Uterus (tissue), 4 donors: ENCODE measurements at places on chromosomes 2 and 18.

DNA sequence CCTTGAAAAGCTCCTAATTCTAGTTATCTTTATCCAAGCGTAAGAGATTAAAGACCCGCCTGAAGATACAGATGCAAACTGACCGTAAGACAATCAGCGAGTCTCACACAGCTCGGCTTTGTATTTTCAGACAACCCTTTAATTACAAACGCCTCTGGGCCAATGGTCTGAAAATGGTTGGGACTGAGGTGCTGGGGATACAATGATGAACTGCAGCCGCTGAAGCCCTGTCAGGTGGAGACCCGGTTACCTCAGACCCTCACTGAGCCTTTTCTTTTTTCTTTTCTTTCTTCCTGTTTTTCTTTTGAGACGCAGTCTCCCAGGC, 715 bp upstream of the CFAP36 start:
- DNase-seq: no peak

DNA sequence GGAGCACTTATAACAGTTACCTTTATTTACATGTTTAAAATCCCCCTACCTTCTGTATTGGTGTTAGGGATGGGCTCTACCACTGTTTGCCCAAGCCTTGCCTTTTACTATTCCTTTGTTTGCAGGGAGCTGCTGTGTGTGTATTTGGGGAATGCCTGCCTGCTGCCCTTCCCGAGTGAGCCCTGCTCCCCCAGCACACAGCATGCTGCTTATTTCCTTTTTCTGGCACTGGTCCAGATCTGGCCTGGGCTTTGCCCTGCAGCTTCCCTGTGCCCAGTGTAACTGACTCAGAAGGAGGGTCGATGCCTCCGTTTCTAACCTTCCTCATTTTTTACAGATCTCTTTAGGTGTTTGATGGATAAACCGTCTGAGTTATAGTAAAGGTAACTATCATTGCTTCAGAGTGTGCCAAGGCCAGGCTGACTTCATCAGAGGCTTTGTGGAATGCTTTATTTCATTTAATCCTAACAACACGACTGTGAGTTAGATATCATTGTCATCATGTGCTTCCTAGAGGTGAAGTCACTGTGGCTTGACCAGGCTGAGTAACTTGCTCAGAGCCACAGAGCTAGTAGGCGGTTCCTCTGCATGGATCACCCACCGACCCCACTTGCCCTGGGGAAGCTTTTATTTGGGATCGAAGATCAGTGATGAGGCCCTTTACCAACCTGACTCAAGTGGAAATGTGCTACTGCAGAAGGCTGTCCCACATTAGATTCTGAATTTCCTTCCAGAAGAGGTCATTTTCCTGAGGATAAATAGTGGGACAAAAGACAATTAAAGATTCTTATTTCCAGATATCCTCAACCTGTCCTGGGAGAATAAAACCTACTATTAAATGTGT, 238.8 kb downstream of the ZNF407 start:
- DNase-seq: no peak

DNA sequence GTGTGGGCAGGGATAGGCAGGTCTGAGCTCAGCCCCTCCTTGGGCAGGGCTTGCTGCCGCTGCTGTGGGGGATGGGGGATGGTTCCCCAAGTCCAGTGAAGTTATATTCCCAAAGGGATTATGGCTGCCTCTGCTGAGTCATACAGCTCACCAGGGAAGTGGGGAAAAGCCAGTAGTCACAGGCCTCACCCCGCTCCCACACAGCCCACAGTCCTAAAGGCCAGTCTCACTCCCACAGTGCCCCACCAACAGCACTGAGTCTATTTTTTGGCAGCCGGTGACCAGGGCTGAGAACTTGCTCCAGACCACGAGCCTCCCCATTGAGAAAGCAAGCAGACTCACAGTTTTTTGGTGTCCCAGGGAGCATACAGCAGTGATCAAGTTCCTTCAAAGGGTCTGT, 173.3 kb downstream of the OSR1 start:
- DNase-seq: no peak

DNA sequence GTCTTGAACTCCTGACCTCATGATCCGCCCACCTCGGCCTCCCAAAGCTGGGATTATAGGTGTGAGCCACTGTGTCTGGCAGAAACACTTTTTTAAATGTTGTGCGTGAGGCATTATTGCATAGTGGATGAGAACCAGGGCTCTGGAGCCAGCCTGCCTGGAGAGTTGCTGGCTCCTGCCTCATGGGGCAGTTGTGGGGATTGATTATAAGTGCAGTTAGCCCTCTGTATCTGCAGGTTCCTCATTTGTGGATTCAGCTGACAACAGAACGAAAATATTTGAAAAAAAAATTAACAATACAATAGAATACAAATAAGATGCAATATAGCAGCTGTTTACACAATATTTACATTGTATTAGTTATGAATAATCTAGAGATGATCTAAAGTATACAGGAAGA, 129.4 kb upstream of the EML6 start:
- no peak for DNase-seq

GRCh38 chr18:7941533-7941932, 374.4 kb downstream of the PTPRM start:
- DNase-seq: no peak

GRCh38 chr2:11530864-11531465, 2.9 kb upstream of the GREB1 start:
- no peak for DNase-seq

DNA sequence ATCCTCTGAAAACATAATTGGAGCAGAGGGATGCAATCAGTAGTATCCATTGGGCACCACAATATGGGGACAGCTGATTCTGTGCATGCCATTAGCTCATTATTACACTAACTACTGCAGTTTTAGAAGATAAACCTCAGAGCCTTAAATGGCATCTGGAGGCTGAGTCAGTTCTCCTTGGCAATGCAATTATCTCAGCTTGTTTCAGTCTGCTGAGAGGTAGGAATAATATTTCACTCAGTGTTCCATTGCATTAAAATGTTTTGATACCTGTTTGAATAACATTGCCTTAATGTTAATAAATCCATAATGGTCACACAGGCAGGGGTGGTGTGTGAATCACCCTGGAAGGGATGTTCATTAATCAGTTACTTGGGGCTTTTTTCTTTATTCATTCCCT, 309.6 kb downstream of the LRRTM1 start:
- DNase-seq: no peak

DNA sequence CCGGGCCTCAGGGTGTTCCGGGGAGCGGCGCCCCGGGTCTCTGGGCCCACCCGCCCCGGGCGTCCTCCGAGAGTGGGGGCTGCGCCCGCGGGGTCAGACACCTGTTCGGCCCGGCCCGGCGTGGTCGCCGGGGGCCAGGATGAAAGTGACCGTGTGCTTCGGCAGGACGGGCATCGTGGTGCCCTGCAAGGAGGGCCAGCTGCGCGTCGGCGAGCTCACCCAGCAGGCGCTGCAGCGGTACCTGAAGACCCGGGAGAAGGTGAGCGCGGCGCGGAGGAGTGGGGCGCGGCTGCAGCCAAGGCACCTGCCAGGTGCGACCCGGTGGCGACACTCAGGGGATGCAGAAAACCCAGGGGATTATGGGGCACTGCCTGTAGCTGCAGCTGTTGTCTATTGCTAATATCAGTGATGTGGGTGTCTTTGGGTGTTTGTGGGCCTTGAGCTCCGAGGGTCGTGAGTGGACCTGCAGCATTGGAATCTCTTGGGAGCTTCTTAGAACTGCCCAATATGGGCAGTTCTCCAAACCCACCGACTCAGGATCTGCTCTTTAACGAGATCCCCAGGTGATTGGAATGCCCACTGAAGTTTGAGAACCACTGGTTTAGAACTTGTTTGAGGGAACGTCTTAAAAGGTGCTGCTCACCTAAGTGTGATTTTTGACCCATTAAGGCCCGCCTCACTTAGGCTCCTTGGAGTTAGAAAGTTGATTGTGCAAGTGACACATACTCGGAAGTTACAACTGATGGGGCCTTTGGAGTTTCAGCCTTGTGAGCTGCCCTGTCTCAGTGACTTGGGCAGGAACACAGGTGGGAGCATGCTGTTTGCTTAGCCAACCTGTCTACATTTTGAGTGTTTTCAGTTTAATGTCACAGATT, 823 bp downstream of the PARD3B start:
- no peak for DNase-seq

DNA sequence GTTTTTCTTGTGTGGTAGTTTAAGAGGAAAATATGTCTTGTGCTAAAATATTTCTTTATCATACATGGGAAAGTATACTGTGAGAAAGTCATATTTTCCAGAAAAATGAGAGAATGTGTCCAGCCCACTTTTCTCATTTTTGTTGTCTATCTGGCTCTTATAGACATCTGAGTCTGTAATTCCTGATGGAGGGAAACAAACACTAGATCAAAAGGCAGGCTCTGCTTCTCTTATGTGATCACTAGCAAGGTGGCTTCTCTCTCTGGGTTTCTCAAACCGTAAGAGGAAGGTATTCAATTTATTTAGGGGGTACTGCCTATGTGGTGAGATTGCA, 40.0 kb upstream of the PEX13 start:
- DNase-seq: no peak

DNA sequence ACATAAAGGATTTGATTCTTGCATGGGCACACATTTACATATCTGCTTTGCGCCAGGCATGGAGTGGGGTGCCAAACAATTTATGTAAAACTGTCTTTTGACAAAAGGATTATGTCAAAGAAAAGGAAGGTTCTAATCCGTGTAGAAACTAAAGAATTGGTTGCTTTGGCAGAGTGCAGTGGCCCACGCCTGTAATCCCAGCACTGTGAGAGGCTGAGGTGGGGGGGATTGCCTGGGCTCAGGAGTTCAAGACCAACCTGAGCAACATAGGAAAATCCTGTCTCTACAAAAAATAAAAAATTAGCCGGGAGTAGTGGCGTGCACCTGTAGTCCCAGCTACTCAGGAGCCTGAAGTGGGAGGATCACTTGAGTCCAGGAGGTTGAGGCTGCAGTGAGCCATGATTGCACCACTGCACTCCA, 1.1 kb upstream of the MTERF4 start:
- no peak for DNase-seq

GRCh38 chr18:3297025-3297984, 35.4 kb downstream of the MYL12B start:
- peak; percentile 73 for DNase-seq

DNA sequence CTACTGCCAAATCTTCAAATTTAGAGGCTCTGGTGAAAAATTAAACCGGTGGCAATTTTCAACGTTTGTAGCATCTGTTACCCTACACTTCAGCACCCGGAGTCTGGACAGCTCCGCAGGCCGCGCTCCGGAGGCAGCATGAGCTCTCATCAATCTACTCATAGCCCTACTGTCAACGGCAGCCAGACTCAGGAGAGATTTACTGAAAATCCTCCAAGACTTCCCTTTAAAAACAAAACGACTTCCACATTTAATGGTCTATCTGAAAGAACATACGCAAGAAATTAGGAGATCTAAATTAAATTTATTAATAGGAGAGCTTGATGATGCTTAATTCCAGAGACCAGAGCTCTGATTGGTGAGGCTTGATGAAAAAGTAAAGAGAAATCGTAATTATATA, 970 bp upstream of the ADCYAP1 start:
- DNase-seq: no peak

GRCh38 chr18:49044898-49045297, 94.1 kb upstream of the SMAD7 start:
- DNase-seq: no peak

- DNase-seq: no peak
Measured at GRCh38 chr2:134399096-134399495, 145.2 kb downstream of the MGAT5 start.

- DNase-seq: no peak
Measured at GRCh38 chr2:69805887-69806286, 23.6 kb upstream of the GMCL1 start.

DNA sequence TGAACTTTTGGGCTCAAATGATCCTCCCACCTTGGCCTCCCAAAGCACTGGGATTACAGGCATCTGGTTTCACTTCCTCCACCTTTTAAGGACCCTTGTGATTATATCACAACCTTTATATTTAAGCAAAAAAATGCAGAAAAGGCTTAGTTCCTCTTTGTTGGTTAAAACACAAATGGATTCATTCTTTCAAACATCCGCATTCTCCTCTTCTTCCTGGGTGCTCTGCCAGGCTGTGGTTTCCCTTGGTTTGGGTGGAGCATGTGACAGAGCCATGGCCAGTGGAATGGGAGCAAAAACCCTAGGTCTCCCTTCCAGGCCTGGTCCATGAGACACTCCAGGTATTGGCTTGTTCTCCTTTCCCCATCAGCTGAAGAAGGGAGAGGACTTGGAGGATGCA, 9.9 kb upstream of the SLC66A3 start:
- no peak for DNase-seq

DNA sequence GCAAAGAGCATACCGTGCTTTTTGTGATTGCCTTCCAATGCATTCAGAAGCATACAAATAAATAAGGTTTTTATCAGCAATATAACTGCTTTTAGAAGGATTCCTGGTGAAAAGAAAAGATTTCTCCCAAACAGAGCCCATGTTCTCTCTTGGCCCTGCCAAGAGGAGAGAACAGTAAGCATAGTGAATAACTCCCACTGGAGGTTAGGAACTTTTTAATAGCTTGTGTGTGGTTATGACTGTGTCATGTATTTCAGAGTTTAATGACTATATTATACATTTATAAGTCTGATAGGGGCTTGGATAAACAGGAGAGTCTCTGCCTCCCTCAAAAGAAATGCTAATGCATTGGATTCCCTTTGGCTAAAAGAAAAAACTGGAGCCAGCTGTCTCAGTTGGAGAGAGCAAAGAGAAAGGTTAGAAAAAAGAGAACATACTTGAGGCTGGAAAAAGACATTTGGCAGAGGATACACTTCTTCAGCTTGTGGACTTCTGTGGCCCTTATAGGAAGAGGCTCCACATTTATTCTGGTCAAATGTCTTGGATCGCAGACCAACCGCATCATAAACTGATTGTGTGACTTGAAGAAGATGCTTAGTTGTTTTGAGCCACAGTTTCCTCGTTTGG, 63.0 kb upstream of the SPRED2 start:
- no peak for DNase-seq

GRCh38 chr2:9398881-9399780, 24.2 kb downstream of the ITGB1BP1 start:
- peak; percentile 71 for DNase-seq

DNA sequence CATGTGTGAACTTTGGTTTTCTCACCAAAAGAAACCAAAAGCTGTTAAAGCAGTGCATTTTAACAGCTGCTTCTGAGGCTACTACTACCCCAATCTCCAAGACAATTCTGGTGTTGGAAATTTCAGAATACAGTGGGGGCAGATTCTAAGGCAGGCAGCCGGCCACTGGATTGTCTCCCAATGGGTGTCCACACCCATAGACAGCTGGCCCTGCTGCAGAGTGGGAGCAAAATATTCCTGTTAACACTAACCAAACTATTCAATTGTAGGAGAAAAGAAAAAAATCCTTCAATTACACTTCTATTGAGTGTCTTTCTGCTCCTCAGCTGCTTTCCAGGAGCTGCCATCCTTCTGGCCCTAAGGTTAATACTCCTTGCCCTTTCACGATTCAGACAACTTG, 223.7 kb downstream of the ALK start:
- no peak for DNase-seq

- DNase-seq: no peak
Measured at GRCh38 chr2:207289295-207290018, 123.7 kb upstream of the KLF7 start.

DNA sequence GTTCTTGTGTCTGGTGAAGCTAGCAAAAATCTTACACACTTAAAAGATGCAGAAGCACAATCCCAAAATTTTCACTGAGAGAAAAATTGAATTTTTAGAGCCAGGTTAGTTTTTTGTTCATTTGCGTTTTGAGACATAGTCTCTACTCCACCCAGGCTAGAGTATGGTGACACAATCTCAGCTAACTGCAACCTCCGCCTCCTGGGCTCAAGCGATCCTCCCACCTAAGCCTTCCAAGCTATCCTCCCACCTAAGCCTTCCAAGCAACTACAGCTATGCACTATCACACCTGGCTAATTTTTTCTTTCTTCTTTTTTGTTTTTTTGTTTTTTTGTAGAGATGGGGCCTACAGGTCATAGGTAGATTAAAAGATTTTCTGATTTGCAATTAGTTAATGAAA, 113.1 kb upstream of the RAB6C start:
- DNase-seq: no peak
